ENCODE measurements at places on chromosomes 12 and 14.

DNA sequence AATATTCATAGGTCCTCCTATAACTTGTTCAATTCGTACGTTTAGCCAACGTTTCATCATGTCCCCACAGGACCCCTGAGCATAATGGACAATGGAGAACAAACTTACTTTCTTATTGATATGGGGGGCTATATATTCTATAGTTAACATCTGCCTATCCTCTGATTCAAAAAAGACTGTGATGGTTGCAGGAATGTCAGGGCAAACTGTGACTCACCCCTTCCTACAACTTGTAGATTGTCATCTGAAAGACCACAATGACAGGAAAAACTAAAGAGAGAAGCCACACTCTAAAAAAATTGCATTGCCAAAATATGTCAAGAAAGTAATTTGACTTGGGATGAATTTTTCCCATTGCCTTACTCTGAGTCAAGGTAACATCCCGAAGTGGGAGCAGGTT lies 50.8 kb downstream of the CATSPERB start:
- DNase-seq = no peak

DNA sequence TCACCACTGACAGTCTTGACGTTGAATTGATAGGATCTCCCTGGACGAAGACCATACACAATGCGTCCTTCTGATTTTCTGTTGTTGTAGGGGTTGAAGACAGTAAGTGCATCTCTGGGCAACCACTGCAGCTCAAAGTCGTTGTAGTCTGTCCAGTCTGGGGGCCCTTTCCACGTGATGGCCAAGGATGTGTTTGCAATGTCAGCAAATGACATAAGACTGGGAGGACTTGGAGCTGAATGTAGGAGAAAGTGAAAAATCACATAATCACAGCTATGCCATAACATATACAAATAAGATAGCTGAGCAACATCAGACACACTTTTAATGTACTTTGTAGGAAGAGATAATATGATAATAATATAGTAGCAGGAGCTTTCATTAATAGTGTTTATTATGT lies 77.8 kb downstream of the PTPRB start:
- DNase-seq = no peak

DNA sequence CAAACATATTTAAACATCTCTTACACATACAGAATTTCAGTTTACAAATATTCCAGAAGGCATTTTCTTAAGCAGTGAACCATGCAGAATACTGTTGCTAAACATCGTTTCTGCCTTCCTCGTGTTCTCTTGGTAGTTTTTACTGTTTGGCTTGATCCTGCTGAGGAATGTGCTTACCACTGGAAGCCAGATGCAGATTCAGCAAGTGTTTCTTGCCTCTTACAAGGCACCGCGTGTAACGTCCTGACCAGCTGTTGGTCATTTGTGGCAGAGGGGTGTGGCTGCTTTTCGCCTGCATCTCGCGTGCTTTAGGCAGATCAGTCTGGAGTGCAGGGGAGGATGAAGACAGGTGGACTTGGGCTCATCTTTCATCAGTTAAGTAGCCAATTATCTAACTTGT lies 12.4 kb downstream of the EIF2B1 start:
- DNase-seq = no peak

DNA sequence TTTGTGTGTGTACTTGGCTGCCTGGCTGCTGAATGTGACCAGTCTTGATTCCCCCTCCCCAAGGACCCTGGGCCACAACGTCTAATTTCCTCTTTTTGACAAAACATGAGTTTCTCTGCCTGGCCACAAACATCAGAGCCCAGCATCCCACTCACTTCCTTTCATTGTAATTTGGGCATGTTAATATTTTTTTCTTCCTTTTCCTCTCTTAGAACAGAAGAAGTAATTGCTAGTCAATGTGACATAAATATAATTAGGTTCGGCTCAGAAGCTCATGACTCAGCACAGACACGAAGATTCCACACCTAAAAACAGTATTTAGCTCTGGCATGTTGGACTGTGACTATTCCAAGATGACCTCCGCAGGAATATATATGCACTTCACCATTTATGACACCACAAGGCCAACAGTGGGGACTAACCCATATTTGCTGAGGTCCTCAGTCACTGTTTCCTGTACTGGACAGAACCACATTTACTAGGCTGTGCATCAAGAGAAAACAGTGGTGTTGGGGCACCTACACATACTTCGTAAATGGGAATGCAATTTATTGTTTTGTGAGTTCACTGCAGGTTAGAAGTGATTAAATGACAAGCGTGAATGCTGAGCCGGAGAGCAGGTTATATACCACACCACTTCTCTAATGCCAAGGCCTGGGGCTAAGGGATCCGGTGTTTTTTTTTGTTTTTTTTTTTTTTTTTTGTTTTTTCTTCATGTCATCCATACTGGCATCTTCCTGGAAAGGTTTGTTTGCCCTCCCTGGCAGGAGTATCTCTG lies 4.2 kb downstream of the GSG1 start:
- peak; percentile 51 for DNase-seq

DNA sequence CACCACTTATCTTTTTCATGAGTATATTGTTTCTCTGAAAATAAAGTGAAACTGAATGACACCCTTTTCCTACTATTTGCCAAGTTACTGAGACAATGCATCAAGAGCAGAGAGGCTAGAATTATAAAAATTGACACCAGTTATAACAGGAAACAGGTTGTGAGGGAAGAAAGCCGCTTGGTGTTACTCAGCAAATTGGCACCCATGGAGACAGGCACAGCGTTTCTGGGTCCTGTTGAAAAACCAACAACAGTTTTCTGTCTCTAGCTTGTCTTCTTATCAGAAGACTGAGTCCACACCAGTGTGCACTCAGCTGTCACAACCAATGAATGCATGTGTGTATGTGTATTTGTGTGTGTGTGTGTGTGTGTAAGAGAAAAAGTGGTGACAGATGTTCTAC lies 267.7 kb downstream of the KCNH5 start:
- DNase-seq = no peak

GRCh38 chr12:74985293-74985985 lies 224.2 kb downstream of the KCNC2 start:
- no peak for DNase-seq

GRCh38 chr12:70005864-70006618 lies 181.0 kb downstream of the MYRFL start:
- no peak for DNase-seq

GRCh38 chr12:83613586-83614110 lies 926.9 kb downstream of the TMTC2 start:
- no peak for DNase-seq

GRCh38 chr14:100552524-100553125 lies 34.6 kb downstream of the BEGAIN start:
- DNase-seq = no peak

DNA sequence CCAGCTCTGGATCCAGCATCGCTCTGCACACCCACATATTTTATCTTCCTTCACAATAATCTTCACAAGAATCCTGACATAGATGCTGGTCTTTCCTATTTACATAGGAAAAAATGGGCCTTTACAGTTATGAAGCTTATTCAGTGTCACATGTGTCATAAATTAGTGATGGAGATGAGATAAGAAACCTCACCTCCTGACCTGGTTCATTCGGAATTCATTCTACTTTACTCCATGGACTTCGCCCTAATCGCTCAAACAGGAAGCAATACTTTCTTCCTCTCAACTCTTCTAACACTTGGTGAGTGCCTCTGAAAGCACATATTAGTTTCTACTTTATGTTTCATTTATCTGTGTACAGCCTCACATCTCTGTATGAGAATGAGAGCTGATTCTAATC lies 12.0 kb upstream of the SINHCAF start:
- no peak for DNase-seq

GRCh38 chr14:97543816-97544215 lies 746.6 kb downstream of the VRK1 start:
- DNase-seq = no peak

GRCh38 chr12:9114946-9115345 lies 773 bp downstream of the A2M start:
- DNase-seq = no peak

DNA sequence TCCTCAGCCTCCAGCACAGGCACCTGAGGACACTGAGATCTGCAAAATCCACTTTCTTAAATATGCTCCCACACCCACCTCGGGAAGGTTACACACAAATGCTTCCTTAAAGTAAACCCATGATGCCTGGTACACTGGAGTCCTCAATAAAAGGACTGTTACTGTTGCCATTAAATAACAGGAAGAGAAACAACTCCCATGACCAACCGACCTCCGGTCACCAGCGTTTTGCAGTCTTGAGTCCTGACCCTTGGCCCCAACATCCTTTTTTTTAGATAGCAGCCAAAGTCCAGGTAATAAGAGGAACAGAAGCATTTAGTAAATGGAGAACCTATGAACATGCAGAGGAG lies 42.4 kb downstream of the ITPK1 start:
- no peak for DNase-seq

DNA sequence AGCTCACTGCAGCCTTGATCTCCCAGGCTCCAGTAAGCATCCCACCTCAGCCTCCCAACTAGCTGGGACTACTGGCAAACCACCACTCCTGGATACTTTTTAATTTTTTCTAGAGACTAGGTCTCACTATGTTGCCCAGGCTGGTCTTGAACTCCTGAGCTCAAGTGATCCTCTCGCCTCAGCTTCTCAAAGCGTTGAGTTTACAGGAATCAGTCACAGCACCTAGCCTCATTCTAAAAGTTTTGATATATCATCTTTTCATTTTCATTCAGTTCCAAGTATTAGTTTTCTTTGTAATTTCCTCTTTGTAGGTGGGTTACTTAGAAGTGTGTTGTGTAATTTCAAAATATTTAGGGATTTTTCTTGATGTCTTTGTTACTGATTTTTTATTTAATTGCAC lies 9.6 kb downstream of the CBX5 start:
- no peak for DNase-seq

GRCh38 chr12:123468786-123469185 lies 10.8 kb downstream of the SNRNP35 start:
- DNase-seq = no peak

DNA sequence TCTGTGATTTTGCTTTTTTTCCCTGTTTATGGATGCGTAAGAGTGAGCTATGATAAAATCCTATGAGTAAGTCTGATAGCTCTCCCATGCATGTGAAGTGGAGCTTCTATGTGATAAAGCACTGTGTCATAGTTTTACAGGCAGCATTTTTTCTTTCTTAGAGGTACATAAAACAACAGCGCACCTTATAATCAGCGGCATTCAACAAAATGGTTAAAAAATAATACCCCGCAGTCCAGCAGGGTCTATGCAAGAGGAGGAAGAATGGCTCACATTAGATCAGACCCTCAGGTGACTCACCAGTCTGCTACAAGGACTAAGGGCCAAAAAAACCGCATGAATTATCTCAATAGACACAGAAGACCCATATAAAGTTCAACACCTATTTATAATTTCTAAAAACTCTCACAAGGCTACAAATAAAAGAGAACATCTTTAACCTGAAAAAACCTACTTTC lies 33.0 kb upstream of the TMEM179 start:
- peak; percentile 67 for DNase-seq

DNA sequence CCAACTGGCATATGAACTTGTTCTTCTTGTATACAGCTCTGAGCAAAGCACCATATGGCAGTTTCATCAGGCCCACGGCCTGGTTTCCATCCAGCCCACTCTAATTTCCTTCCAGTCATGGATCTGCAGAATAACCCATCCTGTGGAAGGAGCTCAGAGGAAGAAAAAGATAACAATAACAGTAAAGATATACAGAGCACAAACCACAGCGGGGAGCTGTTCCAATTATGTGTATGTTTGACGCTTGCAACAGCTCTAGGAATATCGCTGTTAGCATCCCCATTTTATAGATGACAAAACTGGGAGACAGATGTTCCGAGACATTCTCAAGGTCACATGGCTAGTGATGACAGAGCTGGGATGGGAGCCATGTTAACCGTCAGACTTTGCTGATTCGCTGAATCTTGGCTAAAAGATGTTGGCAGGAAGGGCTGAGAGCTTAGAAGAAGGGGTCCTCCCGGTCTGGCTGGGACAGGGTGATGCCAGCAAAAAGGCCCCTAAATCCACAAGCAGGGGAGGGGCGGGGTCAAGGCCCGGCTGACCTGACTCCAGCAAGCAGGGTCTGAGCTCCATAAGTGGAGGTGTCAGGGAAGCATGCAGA lies 34.4 kb upstream of the CIPC start:
- no peak for DNase-seq

GRCh38 chr14:49545716-49546115 lies 40.5 kb downstream of the RPS29 start:
- DNase-seq = no peak

GRCh38 chr14:95776798-95777534 lies 63.0 kb upstream of the TCL1A start:
- no peak for DNase-seq

DNA sequence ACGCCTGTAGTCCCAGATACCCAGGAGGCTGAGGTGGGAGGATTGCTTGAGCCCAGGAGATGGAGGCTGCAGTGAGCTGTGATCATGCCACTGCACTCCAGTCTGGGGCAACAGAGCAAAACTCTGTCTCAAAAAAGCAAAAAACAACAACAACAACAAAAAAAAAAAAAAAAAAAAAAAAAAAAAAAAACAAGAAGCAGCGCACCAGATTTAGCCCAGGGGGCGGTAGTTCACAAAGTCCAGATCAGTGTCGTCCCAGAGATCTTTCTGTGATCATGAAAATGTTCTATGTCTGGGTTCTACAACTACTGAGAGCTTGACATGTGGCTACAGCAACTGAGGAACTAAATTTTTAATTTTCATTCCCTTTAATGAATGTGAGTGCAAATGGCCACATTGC lies 27.4 kb downstream of the OAS2 start:
- DNase-seq = no peak

GRCh38 chr12:51997136-51997535 lies 9.6 kb upstream of the TAMALIN start:
- DNase-seq = no peak

GRCh38 chr14:65946494-65946893 lies 534.0 kb downstream of the FUT8 start:
- DNase-seq = no peak

DNA sequence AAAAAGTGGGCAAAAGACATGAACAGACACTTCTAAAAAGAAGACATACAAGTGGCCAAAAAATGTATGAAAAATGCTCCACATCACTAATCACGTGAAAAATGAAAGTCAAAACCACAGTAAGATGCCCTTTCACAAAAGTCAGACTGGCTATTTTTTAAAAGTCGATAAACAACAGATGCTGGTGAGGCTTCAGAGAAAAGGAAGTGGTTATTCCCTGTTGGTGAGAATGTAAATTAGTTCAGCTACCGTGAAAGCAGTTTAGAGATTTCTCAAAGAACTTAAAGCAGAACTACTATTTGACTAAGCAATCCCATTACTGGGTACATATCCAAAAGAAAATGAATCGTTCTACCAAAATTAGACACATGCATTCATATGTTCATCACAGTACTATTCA lies 237.0 kb downstream of the KIF21A start:
- no peak for DNase-seq

- no peak for DNase-seq
Observed at GRCh38 chr12:15846887-15847286, 35.3 kb upstream of the STRAP start.

GRCh38 chr12:40232602-40233001 lies 7.8 kb downstream of the LRRK2 start:
- no peak for DNase-seq

GRCh38 chr12:2154050-2154449 lies 101.3 kb downstream of the CACNA1C start:
- DNase-seq = no peak

- no peak for DNase-seq
Observed at GRCh38 chr12:52277486-52278245, 3.2 kb downstream of the KRT86 start.

GRCh38 chr14:60161196-60162107 lies 3.7 kb downstream of the DHRS7 start:
- no peak for DNase-seq

All from RKO (cell line).